ENCODE measurements at places on chromosomes 13 and 19. TPM values are rescaled to one million over a fixed set of nuclear protein-coding genes. Genes with fewer than 3 reads are reported as not detected.

DNA sequence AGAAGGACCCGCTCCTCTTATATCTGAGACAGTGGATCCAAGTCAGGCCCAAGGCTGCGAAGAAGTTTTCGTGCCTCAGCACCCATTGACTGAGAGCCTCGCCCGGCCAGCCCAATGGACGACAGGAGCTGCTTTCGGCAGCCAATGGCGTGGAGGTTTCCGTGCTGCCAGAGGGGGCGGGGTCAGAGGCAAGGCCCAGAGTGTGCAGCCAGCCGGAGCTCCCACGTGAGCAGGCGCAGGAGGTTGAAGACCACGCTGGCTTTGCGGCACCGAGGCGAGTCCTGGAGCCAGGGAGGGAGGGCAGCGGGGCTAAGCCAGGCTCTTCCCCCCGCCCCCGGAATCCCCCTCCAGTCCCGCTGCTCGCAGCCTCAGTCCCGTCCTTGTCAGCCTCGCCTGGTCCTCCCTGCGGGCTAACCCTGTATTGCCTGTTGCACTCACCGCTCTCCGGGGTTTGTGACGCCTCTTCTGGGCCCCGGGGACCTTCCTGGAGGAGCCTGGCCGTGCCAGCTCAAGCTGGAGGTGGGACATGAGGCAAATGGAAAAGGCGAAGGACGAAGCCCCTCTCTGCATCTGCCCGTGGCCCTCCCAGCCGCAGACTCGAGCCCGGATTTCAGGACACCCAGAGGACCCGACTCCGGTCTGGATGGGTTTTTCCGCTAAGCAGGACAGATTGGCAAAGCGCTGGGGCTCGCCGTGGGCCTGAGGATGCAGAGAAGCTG is 1.5 kb downstream of the IFNL4 start:
- DNase-seq = peak; percentile 47

DNA sequence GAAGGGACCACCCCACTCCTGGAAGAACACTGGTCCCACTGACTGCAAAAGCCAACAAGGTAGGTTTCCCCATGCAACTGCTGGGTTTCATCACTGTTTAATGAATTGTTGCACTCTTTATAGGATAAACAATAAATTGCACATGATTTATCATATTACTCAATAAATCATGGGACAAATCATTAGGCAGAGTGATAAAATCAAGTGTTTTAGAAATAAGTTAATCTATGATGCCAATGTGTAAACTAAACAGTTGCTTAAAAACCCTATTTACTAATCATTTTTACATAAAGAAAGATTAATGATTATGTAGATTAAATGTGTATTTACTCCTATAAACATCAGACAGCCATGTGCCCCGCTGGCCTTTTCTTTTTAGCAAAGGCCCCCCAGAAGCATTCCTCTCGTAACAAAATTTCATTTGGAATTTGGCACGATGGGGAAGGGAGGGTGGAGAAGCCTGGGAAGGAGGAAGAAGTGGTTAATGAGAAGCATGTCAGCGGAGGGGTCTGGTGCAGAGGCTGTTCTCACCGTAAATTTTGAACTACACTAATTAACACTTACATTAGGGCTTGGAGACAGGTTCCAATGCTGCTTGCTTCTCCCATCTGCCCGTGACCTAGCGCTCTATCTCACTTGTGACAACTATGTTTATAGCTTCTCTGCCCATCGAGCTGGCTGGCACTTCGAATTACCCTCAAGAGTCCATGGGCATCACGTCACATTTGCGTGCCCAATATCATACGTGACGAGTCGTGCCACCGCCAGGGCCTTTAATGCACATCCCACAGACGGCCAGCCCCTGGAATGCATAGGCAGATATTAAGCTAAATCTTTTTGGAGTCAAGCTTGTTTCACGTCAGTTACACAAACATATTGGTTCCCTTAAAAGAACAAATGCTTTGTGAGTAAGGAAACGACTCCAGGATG is 357.7 kb upstream of the TSHZ3 start:
- no peak for DNase-seq

- DNase-seq = no peak
These were observed 14.3 kb downstream of the FUT6 start for GRCh38 chr19:5825178-5825577.

- no peak for DNase-seq
These were observed 480.3 kb downstream of the LIG4 start for GRCh38 chr13:107734891-107735625.

DNA sequence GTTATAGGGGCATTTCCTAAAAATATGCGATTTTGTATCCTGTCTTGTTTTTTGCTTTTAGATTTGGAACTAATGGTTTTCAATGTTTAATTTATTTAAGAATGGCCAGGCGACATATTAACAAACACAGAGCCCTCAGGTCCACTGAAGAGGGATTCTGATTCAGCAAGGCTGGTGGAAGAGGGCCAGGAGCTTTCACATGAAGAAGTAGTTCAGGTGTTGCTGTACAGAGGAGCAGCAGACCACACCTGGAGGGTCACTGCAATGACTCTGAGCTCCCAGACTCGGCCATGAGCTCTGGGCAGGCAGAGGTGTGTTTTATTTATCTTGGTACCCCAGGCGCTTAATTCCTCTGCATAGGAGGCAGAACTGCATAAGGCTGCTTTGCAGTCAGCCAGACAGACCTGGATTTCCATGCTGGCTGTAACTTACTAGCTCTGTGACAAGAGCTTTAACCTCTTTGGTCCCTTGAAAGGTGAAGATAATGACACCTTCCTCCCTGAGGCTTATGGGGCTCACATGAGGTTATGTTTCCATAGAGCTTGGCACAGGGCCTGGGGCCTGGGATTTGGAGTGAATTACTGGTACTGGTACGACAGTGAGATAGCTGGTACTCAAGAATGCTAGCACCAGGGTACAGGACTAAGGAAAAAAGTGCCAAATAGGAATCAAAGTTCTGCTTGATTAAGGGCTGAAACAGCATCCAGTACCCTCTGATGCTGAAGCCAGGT is 184.7 kb downstream of the OXGR1 start:
- DNase-seq = no peak

- DNase-seq = peak; percentile 76
These were observed 17.9 kb upstream of the ZNF175 start for GRCh38 chr19:51552996-51553725.

GRCh38 chr13:98111168-98112098 is 31.5 kb upstream of the FARP1 start:
- DNase-seq = no peak

DNA sequence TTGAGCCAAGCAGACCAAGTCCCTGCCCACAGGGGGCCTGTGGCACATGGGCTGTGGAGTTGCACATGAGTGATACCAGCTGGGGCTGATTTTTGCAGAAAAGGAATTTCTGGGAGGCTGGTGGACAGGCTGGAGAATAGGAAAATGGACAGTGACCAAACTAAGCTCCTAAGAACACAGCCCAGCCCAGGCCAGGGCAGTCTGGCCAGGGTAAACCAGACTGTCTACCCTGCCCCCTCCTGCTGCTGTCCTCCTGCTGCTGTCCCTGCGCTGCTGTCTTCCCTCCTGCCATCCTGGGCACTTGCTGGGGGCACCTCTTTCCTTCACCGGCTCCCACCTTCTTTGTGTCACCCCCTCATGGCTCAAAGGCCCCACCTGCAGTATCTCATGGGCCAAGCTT is 219.2 kb downstream of the ZIC5 start:
- DNase-seq = no peak

DNA sequence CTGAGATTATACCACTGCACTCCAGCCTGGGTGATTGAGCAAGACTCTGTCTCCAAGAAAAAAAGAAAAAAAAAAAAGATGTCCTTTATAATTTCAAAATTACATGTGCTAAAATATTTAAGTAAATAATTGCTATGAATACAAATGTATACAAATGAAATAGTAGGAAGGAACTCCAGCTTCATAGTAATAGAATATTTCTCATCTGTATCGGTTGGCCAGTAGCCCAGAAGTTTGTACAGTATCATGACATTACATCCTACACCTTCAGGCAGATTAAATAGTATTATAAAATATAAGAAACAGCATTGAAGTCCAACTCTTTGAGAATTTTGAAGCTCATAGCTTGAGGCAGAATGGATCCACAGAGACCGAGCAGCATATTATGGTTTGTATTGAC is 36.5 kb upstream of the CLDN10 start:
- no peak for DNase-seq

DNA sequence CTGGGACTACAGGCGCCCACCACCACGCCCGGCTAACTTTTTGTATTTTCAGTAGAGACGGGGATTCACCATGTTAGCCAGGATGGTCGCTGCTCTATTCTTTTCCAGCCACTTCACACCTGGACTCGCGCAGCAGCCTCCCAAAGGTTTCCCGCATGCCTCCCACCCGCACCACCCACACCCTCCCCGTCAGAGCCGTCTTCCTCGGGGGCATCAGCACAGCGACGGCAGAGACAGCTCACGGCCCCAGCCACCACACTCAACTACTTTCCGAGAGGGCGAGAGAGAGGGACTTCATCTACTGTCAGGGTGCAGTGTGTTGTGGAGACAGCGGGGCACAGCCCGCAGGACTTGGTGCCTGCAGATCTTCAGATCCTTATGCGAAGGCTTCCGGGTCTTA is 5.6 kb downstream of the ZNF787 start:
- no peak for DNase-seq

DNA sequence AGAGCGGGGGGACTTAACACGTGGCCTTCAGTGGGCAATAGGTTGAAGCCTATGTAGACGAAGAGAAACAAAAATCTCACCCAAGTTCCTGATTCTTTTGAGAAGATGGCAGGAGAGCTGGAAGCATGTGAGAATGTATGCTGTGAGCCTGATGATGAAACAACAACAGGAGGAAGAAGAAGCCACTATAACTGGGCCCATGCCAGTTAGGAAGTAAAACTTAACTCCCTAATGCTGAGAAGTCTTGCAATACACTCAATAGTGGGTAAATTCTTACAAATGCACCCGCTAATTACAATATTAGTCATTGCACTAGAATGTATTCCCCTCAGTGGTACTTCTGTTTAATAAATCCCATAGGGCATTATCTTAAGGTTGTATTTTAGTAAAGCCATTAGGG is 9.1 kb downstream of the PCDH17 start:
- DNase-seq = no peak

GRCh38 chr13:45851171-45851921 is at the start of gene SIAH3:
SIAH3 (minus strand) TSS chr13:45851753; CDS start chr13:45851629, 124 bp downstream.
- DNase-seq = peak; percentile 20

- no peak for DNase-seq
These were observed 378.9 kb downstream of the DLEU7 start for GRCh38 chr13:50464349-50465251.

DNA sequence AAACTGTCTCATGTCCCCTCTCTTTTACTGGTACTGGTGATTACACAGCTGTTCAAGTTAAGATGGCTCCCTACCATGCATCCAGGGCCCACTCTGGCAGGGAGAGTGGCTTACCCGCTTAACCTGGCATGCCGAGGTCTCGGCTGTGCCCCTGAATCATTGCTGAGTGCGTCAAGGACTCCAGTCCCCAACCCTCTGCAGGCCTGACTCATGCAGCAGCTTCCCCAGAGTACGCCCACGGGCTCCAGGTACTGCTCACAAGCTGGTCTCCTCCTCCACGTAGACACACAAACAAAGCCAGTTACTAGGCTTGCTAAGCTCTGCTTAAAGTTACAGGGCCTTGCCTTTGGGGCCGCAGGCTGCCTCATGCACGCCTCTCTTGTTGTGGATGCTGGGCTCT is 447.4 kb downstream of the COG6 start:
- peak; percentile 96 for DNase-seq

- DNase-seq = peak; percentile 43
These were observed 843 bp downstream of the ZNF610 start for GRCh38 chr19:52336791-52337381.

GRCh38 chr19:7617735-7618134 is 11.6 kb downstream of the XAB2 start:
- DNase-seq = no peak

GRCh38 chr19:18119717-18120105 is 22.1 kb downstream of the MAST3 start:
- DNase-seq = no peak

BLVRB gene
- 71.1 TPM for total RNA-seq

ZNF682 gene
- 3.0 TPM for total RNA-seq

ZNF667 gene
- total RNA-seq = 5.3 TPM

CEACAM6 gene
- not detected for total RNA-seq

MBD3L5 gene
- not detected for total RNA-seq

SERP2 gene
- 5.6 TPM for total RNA-seq

CCL25 gene
- not detected for total RNA-seq

KLK12 gene
- total RNA-seq = not detected

SIAH3 gene
- total RNA-seq = not detected

ARHGAP35 gene
- 35.2 TPM for total RNA-seq

ICAM5 gene
- total RNA-seq = 45.4 TPM

TUBA3C gene
- total RNA-seq = not detected

SMIM17 gene
- 0.43 TPM for total RNA-seq

Data from GM23248 (cell line).